Cerebellum (tissue), 4 donors: ENCODE measurements at places on chromosomes 1 and 21. TPM values are rescaled to one million over a fixed set of nuclear protein-coding genes. Genes with fewer than 3 reads are reported as not detected.

- DNase-seq = no peak
These were observed 931.6 kb downstream of the NCAM2 start for GRCh38 chr21:21929789-21930188.

DNA sequence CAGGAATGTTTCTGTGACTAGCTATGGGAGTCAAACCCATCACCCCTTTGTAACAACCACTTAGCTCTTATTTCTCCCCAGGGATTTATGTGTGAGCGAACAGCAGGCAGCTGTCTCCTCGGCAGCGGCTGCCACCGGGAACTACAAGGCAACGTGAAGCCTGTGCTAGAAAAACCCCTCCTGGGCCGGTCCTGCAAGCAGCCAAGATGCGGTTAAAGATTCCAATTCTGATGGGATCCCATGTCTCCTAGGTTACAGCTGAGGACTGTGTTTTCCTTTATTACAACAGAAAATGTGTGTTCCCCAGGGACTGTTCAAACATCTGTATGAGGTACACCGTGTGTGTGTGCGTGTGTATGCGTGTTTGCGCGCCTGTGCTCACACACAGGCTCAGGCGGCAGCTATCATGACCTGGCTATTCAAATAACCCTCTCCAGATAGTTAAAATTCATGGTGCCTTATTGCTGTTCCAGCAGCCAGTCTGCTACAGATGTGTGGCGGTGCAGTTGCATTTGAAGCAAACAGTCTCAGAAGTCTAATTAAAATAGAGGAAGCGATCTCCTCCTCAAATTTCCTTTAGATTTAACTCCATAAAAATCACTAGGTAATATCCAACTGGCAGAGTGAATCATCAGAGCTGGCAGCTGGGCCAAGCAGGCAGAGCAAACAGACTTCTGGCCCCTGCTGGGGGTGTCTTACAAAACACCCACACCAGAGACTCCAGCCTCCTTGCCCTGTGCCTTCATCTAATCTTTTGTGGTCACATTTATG is 68.0 kb downstream of the LMX1A start:
- no peak for DNase-seq

- DNase-seq = no peak
These were observed 43.7 kb downstream of the NIBAN1 start for GRCh38 chr1:184930645-184931044.

DNA sequence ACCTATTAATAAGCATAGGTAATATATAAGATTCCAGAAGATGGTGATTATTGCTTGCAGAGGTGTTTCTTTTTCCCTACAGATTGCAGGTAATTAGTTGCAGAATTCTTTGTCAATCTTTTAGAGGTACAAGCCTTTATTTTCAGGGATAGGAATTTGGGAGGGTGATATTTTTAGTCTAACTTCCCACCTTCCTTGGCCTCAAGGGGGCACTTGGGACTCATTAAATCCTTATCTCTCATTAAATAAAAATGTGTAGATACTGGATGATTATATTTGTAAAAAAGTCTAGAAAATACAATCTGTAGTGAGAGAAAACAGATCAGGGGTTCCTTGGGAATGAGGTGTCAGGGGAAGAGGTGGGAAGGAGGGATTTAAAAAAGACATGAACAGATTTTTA is 179.2 kb downstream of the PATJ start:
- DNase-seq = peak; percentile 14

DNA sequence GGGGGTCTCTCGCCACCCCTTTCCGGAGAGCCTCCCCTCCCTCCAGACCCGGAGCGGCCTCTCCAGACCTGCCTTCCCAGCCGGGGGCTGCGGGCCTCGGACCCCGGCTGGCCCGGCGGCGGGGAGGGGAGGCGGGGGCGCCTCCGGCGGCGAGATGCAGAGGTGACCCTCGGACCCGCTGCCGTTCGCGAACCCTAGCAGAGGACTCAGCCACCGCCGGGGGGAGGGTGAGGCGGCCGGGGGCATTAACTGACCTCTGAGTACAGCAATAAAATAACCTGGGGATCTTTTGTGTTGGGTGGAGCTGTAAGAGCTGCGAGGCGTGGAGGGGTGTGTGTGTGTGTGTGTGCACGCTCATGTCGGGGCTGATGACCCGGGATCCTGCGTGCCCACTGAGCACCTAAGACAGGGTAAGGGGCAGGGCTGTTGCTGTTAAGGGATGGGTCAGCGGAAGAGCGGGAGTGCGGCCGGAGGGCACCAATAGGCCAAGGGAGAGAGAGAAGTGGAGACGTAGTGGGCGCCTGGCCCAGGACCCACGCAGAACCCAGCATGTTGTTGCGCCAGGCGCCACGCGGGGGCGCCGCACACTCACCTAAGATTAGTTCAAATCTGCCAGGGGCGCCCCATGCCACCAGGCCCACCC is 6.3 kb downstream of the HAPLN2 start:
- peak; percentile 69 for DNase-seq

GRCh38 chr21:33246506-33246905 is 16.8 kb downstream of the IFNAR2 start:
- no peak for DNase-seq

GRCh38 chr1:8629241-8630091 is 188.0 kb downstream of the RERE start:
- peak; percentile 67 for DNase-seq

DNA sequence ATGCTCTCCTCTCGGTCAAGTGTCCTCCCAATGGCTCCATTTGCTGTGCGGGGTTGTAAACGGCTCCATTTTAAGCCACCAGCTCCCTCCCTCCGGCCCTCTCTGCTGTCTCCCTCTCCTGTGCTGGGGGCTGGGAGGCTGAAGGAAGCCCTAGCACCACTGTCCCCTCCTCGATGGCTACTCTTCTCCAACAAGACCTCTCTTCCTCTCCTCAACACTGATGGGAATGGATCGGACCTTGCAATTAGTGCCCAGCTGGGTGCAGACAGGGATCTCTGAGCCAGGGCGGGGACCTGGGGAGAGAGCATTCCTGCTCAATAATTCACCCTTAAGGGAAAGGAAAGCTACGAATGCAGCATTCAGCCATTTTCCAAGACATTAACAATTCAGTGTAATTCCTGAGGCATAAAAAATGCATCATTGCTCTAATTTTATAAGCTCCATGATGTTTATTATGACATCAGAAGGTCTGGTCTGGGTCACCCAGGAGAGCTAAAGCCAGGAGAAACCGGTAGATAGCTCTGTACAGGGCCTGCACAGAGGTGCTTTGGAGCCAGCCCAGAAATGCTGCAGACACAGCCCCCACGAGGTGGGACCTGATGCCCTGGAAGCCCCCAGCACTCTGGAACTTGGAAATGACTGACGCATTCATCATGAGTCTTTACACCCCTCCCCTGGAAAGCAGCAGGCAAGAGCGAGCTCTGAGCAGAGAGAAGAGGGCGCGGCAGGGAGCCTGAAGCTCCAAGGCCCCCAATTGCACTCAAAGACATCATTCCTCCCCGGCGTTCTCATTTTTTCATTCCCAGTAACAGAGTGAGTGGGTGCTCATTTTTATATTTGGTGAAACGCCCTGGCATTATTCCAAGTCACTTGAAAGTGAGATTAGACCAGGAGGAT is 76.2 kb upstream of the VAMP3 start:
- DNase-seq = no peak

DNA sequence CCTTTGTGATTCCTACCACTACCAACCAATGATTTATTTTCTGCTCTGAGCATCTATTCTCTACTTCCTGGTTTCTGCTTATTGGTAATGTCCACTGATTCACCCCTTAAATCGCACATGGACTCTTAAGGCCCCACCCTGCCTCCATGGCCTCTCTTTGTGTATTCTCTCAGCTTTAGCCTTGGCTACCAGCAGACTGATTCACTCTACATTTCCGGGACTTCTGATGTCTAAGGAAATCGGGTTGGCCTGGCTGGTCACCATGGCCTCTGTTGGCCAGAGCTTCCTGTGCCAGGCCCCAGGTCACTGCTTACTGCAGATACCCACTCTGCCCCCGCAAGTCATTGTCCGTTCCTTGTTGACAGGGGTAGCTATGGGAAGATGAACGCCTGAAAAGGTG is 40.9 kb downstream of the PDPN start:
- no peak for DNase-seq

- peak; percentile 56 for DNase-seq
These were observed at the start of gene AGBL4 for GRCh38 chr1:50023292-50024159. AGBL4 (minus strand) TSS chr1:50023954.

GRCh38 chr1:228018961-228019721 is 12.3 kb downstream of the WNT3A start:
- no peak for DNase-seq

DNA sequence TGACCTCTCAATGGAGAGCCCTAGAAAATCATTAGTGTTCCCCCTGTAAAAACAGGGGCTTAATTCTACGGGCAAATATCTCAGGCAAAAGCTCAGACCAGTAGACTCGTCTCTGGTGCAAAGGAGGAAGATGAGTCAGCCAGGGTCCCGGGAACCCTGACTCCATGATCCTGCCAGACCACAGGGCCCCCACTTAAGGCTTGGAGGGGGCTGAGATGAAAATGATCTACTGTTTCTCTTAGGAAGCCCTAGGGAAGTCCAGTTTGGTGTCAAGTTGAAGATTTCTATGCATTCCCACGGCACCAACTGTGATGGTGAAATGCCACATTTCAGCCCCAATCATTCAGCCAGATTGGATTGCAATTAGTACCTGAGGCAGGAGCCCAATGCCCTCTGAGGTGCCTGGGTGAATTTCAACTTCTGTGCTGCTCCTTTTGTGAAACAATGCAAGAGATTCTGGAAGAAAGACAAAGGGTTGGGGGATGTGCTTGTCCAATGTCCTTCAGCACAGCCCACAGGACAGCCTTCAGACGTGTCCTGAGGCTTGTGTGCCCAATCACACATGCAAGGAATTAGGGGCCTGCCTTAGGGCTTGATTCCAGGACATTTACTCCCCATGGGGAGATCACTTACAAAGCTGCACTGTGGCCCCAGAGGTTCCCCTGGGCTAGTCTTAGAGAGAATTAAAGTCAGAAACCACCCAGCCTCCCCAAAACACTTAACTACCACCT is 18.1 kb downstream of the NAV1 start:
- DNase-seq = no peak

DNA sequence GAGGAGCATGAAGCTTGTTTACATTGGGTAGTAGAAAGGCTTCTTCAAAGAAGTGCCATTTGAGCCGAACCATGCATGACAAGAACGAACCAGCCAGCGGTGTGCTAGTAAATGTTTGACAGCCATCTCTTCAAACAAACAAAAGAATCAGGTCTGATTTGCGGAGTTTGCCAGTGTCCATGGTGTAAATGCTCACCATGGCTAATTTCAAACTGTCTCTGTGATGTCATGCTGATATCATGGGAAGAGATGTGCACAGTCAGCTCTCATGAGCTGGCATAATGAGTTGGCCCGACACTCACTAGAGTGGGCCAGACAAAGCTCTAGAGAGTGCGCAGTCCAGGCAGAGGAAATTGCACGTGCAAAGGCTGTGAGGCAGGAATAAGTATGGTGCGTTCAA is 101.1 kb downstream of the KAZN start:
- DNase-seq = no peak

- DNase-seq = no peak
These were observed 1.1 kb upstream of the MARCKSL1 start for GRCh38 chr1:32336963-32337675.

GRCh38 chr1:32073299-32074229 is 825 bp downstream of the TMEM39B start:
- no peak for DNase-seq

- DNase-seq = no peak
These were observed 17.6 kb upstream of the TMEM61 start for GRCh38 chr1:54962612-54963395.

GRCh38 chr1:214499732-214500131 is 51.7 kb downstream of the PTPN14 start:
- no peak for DNase-seq

Gene LMX1A
- 13.3 TPM for total RNA-seq

Gene FCRL6
- not detected for total RNA-seq
